Stomach (tissue), 19 donors: ENCODE measurements at places on chromosomes 16 and 17. TPM values are rescaled to one million over a fixed set of nuclear protein-coding genes. Genes with fewer than 3 reads are reported as not detected.

The KRTAP2-1 gene
- total RNA-seq = not detected

The SPATA22 gene
- not detected for total RNA-seq

DNA sequence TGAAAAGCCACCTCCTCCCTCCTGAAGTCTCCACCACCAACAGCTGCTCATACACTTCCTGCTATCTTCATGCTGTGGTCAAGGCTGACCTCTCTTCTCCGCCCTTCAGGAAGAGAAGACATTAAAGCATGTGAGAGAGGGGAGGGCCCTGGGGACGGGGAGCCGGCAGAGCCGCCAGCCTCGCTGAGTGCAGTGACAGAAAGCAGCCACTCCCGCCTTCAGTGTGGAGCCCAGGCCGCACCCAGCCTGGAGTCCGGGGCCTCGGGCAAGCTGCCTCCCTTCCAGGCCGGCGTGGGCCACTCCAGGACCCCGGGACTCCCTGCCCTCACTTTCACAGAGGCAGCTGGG is 94.7 kb upstream of the TNRC6C start:
- H3K27me3 ChIP-seq = peaks cover 11% of the 10 kb centered on the region
- no peaks in the 10 kb centered on the region for H3K36me3 ChIP-seq
- H3K4me1 ChIP-seq = peaks cover 16% of the 10 kb centered on the region
- H3K27ac ChIP-seq = peak overlapping the region; percentile 58

DNA sequence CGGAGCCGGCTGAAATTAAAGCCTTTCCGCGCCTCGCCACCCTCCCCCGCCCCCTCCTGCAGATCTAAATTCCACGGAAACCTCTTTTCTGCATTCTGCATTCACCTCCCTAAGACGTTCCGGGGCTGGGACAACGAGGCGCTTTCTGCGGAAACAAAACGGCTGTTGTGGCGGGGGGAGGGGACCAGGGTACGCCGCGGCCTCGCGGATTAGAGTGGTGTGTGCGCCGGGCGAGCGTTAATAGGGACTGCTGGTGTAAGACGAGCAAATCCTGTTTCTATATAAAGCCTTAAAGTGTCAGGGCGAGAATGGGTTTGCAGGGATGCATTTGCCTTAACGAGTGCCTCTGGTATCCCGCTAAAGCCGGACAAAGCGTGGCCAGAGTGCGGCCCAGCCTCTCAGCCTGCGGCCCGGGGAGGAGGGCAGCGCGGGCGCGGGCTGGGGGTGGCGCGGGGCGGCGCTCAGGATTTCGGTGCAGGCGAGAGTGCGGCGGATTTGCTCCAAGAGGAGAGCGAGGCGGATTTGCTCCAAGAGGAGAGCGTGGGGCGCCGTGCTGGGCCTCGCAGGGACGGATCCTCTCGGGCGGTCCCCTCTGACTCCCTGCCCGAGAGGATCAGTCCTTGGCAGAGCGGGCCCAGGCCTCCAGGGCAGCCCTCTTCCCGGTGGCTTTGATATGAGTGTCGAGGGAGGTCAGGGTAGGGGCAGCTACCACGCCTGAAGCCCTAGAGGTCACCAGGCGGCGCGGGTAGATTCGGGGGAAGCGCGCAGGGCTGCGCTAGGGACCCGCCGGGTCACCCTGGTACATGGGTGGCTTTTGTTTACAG is 5.1 kb downstream of the BAHCC1 start:
- peak overlapping the region; percentile 88 for H3K27ac ChIP-seq
- H3K4me1 ChIP-seq = peaks cover 43% of the 10 kb centered on the region
- H3K36me3 ChIP-seq = no peaks in the 10 kb centered on the region
- peak; percentile 76 for DNase-seq
- H3K27me3 ChIP-seq = peaks cover 21% of the 10 kb centered on the region

- no peaks in the 10 kb centered on the region for H3K36me3 ChIP-seq
- no peaks in the 10 kb centered on the region for H3K27me3 ChIP-seq
- DNase-seq = no peak
- H3K4me1 ChIP-seq = no peaks in the 10 kb centered on the region
- no peak overlapping the region for H3K4me3 ChIP-seq
Observed at GRCh38 chr16:16925432-16925831, 545.3 kb downstream of the XYLT1 start.

DNA sequence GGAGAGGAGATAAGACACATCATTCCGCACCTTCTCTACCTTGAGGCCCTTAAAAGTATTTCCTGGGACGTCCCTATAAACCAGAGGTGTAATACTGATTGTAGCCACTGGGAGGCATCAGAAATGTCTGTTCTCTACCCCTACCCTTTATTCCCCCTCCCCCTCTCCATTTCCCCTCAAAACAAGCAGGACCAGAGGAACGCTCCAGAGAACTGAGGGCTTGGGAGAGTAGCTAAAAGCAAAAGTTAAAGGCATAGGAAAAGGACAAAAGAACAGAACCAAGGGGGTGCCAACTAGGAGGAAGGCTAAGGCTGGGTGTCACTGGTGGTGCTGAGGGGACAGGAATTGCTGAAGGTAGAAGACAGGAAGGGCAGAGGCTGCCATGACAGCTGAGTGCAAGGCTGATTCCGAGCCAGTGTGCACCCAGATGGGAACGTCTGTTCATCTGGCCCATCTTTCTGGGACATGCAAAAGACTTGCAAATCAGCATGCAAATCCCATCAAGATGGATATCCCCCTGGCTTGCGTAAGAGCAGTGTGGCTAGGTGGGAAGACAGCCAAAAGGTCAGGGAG is 6.7 kb downstream of the CAMTA2 start:
- peaks cover 1% of the 10 kb centered on the region for H3K4me1 ChIP-seq
- no peak overlapping the region for H3K27ac ChIP-seq
- no peaks in the 10 kb centered on the region for H3K27me3 ChIP-seq

GRCh38 chr16:61590577-61590976 is 445.7 kb downstream of the CDH8 start:
- no peak overlapping the region for H3K27ac ChIP-seq
- no peaks in the 10 kb centered on the region for H3K27me3 ChIP-seq
- no peaks in the 10 kb centered on the region for H3K36me3 ChIP-seq
- DNase-seq = no peak
- no peaks in the 10 kb centered on the region for H3K4me1 ChIP-seq

GRCh38 chr17:70127221-70127873 is 42.0 kb upstream of the KCNJ2 start:
- no peaks in the 10 kb centered on the region for H3K36me3 ChIP-seq
- peak; percentile 42 for DNase-seq
- no peak overlapping the region for H3K27ac ChIP-seq
- no peaks in the 10 kb centered on the region for H3K27me3 ChIP-seq
- H3K4me3 ChIP-seq = no peak overlapping the region

- H3K27ac ChIP-seq = no peak overlapping the region
- no peaks in the 10 kb centered on the region for H3K36me3 ChIP-seq
- H3K27me3 ChIP-seq = no peaks in the 10 kb centered on the region
Observed at GRCh38 chr17:76581515-76581914, 4.1 kb downstream of the ST6GALNAC2 start.

GRCh38 chr17:45814622-45815606 is 29.8 kb upstream of the SPPL2C start:
- no peaks in the 10 kb centered on the region for H3K4me1 ChIP-seq
- no peaks in the 10 kb centered on the region for H3K36me3 ChIP-seq
- no peak for DNase-seq
- H3K27ac ChIP-seq = no peak overlapping the region
- no peak overlapping the region for H3K4me3 ChIP-seq

DNA sequence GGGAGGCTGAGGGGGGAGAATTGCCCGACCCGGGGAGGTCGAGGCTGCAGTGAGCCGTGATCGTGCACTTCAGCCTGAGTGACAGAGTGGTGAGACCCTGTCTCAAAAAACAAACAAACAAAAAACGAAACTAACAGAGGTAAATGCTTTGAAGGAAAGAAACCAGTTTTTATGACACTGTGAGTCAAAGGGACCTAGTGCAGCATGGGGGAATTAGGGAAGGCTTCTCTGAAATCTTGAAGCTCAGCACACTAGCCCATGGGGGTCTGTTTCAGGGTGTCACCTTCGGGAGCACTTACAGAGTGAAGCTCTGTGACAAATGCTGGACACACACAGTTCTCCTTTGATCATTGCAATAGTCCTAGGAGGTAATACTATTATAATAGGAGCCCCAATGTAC is 16.6 kb downstream of the ITPRIPL2 start:
- H3K27ac ChIP-seq = peak overlapping the region; percentile 4
- H3K36me3 ChIP-seq = no peaks in the 10 kb centered on the region
- DNase-seq = no peak
- no peaks in the 10 kb centered on the region for H3K27me3 ChIP-seq
- H3K4me3 ChIP-seq = no peak overlapping the region
- H3K4me1 ChIP-seq = peaks cover 31% of the 10 kb centered on the region

The CPHXL2 gene
- not detected for total RNA-seq

GRCh38 chr17:17963066-17963465 is 9.1 kb downstream of the TOM1L2 start:
- DNase-seq = no peak
- no peaks in the 10 kb centered on the region for H3K36me3 ChIP-seq
- no peak overlapping the region for H3K4me3 ChIP-seq
- no peaks in the 10 kb centered on the region for H3K27me3 ChIP-seq
- H3K27ac ChIP-seq = no peak overlapping the region

- no peak overlapping the region for H3K27ac ChIP-seq
- peaks cover 100% of the 10 kb centered on the region for H3K36me3 ChIP-seq
- no peak overlapping the region for H3K4me3 ChIP-seq
- H3K27me3 ChIP-seq = no peaks in the 10 kb centered on the region
- DNase-seq = peak; percentile 11
- peaks cover 76% of the 10 kb centered on the region for H3K4me1 ChIP-seq
Observed at GRCh38 chr17:8144401-8145231, 7.6 kb downstream of the PER1 start.

- no peak overlapping the region for H3K4me3 ChIP-seq
- DNase-seq = no peak
- H3K4me1 ChIP-seq = no peaks in the 10 kb centered on the region
- H3K27me3 ChIP-seq = no peaks in the 10 kb centered on the region
- H3K36me3 ChIP-seq = no peaks in the 10 kb centered on the region
Observed at GRCh38 chr16:76386784-76387183, 109.6 kb downstream of the CNTNAP4 start.

GRCh38 chr17:79981661-79982101 is 54.0 kb downstream of the TBC1D16 start:
- H3K4me3 ChIP-seq = no peak overlapping the region
- no peaks in the 10 kb centered on the region for H3K27me3 ChIP-seq
- DNase-seq = no peak

GRCh38 chr16:50989047-50989446 is 162.0 kb downstream of the SALL1 start:
- H3K27me3 ChIP-seq = no peaks in the 10 kb centered on the region
- H3K4me3 ChIP-seq = no peak overlapping the region
- H3K36me3 ChIP-seq = no peaks in the 10 kb centered on the region
- DNase-seq = no peak
- H3K4me1 ChIP-seq = no peaks in the 10 kb centered on the region

DNA sequence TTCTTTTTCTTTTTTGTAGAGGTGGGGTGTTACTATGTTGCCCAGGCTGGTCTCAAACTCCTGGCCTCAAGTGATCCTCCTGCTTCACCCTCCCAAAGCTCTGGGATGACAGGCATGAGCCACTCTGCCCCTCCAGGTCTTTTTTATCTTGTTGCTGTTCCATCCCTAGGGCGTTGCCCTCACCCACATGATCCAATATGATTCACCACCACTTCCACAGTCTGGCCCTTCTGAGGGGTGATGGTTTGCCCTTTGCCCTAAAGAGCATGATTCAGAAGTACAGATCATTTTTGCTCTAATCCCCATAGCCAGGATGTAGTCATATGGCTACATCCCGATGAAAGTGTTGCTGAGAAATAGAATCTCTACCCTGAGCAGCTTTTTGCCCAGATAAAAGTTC is 18.8 kb downstream of the STX4 start:
- no peak overlapping the region for H3K4me3 ChIP-seq
- H3K27me3 ChIP-seq = no peaks in the 10 kb centered on the region
- no peak for DNase-seq

DNA sequence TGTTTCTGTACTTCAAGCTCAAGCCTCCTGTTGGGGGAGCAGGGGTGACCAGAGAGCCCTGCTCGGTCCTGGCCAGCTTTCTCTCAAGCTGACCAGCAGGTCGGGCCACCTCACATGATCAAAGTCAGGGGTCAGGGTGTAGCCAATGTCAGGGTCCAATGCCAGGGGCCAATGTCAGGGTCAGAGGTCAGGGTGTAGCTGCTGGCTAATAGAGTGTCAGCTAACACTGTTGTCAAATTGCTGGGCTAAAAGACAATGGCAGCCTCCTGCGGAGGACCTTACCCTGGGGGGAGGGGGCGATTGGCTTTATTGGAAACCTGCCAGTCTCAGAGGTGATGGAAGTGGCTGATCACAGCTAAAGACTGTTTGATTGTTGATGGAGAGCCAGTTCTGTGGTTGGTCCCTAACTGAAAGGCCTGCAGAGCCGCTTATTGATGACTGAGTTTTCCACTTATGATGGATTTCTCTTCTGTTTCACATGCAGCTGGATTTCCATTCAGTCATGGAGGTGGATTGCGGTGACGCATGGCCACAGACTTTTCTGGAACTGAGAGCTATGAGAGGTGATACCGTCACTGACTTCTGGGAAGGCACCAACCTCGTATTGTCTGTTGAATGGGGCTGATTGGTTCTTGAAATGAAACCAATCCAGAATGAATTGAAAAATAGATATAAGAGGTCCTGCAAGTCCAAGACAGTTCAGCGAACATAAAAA is 97.4 kb upstream of the ZFHX3 start:
- no peak for DNase-seq
- H3K4me1 ChIP-seq = peaks cover 4% of the 10 kb centered on the region
- no peak overlapping the region for H3K27ac ChIP-seq
- H3K27me3 ChIP-seq = no peaks in the 10 kb centered on the region
- H3K36me3 ChIP-seq = no peaks in the 10 kb centered on the region

The ATP6V0D1 gene
- total RNA-seq = 84.0 TPM

GRCh38 chr17:46948544-46948943 is 25.6 kb downstream of the GOSR2 start:
- no peak overlapping the region for H3K27ac ChIP-seq
- no peak for DNase-seq
- H3K4me1 ChIP-seq = peaks cover 31% of the 10 kb centered on the region

GRCh38 chr16:51544851-51545467 is 393.9 kb upstream of the SALL1 start:
- no peak overlapping the region for H3K27ac ChIP-seq
- peak; percentile 11 for DNase-seq
- H3K4me3 ChIP-seq = no peak overlapping the region
- no peaks in the 10 kb centered on the region for H3K36me3 ChIP-seq

GRCh38 chr16:30813821-30814189 is 26.8 kb upstream of the ZNF629 start:
- peaks cover 8% of the 10 kb centered on the region for H3K4me1 ChIP-seq
- H3K27ac ChIP-seq = peak overlapping the region; percentile 83
- H3K27me3 ChIP-seq = no peaks in the 10 kb centered on the region
- H3K36me3 ChIP-seq = no peaks in the 10 kb centered on the region
- DNase-seq = no peak

- H3K27ac ChIP-seq = peak overlapping the region; percentile 60
- peak; percentile 65 for DNase-seq
- peak overlapping the region; percentile 48 for H3K4me3 ChIP-seq
- peaks cover 74% of the 10 kb centered on the region for H3K4me1 ChIP-seq
Observed at GRCh38 chr17:74738051-74738996, 1.3 kb downstream of the RAB37 start.

The STX8 gene
- total RNA-seq = 21.6 TPM

GRCh38 chr17:27109346-27109745 is 184.6 kb upstream of the WSB1 start:
- H3K27me3 ChIP-seq = no peaks in the 10 kb centered on the region
- H3K27ac ChIP-seq = no peak overlapping the region
- H3K36me3 ChIP-seq = no peaks in the 10 kb centered on the region
- DNase-seq = no peak

- H3K4me3 ChIP-seq = peak overlapping the region; percentile 61
- peaks cover 28% of the 10 kb centered on the region for H3K4me1 ChIP-seq
- DNase-seq = peak; percentile 81
- no peaks in the 10 kb centered on the region for H3K27me3 ChIP-seq
Observed at GRCh38 chr16:53503991-53504663, 1.1 kb upstream of the AKTIP start.

The ASPSCR1 gene
- 11.7 TPM for total RNA-seq

GRCh38 chr17:57377094-57377493 is 120.8 kb downstream of the MSI2 start:
- H3K4me1 ChIP-seq = peaks cover 33% of the 10 kb centered on the region
- no peaks in the 10 kb centered on the region for H3K36me3 ChIP-seq
- DNase-seq = peak; percentile 25
- no peaks in the 10 kb centered on the region for H3K27me3 ChIP-seq
